NCI-H2171 (cell line): ENCODE measurements at places on chromosomes 5 and 9.

DNA sequence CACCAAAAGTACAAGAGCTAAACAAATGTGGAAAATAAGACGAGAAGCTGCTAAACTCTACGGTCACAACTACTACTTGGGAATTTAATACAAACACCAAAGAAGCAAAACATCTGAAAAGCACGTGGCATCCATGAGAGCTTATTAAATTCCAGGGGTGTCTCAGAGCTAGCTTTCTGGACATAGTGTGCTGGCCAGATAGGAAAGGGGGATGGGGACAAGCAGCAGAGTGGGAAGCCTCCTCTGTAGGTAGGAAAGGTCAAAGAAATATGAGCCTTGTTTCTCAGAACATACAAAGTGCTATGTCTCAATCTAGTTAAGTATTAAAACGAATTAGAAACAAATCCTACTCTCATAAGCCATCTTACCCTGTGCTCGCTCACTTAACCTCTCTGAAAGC lies 51.3 kb upstream of the GOLPH3 start:
- no peak for DNase-seq

- DNase-seq = no peak
Observed at GRCh38 chr5:67221487-67222242, 25.1 kb upstream of the CD180 start.

- no peak for DNase-seq
Observed at GRCh38 chr5:68543212-68543611, 327.7 kb downstream of the PIK3R1 start.

DNA sequence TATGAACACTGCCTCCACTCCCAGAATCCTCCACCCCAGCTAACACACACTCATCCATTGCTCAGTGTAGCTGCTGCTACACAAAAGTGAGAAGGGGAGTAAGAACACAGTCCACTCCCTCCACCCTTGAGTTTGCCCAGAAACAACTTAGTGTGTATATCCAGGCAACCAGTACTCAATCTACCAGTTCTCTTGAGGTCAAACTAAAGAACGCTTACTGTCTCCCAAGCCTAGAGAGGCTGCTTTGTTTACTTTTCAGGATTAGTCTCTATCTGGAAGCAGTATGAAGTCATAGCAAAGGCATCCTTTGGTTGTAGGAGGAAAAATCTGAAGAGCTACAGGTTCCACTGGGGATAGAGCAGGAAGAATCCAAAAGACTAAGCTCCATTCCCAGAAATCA lies 296.3 kb downstream of the KCNN2 start:
- DNase-seq = no peak

- no peak for DNase-seq
Observed at GRCh38 chr5:157718519-157718918, 12.7 kb upstream of the THG1L start.

- DNase-seq = no peak
Observed at GRCh38 chr5:68746643-68747420, 347.0 kb upstream of the SLC30A5 start.

DNA sequence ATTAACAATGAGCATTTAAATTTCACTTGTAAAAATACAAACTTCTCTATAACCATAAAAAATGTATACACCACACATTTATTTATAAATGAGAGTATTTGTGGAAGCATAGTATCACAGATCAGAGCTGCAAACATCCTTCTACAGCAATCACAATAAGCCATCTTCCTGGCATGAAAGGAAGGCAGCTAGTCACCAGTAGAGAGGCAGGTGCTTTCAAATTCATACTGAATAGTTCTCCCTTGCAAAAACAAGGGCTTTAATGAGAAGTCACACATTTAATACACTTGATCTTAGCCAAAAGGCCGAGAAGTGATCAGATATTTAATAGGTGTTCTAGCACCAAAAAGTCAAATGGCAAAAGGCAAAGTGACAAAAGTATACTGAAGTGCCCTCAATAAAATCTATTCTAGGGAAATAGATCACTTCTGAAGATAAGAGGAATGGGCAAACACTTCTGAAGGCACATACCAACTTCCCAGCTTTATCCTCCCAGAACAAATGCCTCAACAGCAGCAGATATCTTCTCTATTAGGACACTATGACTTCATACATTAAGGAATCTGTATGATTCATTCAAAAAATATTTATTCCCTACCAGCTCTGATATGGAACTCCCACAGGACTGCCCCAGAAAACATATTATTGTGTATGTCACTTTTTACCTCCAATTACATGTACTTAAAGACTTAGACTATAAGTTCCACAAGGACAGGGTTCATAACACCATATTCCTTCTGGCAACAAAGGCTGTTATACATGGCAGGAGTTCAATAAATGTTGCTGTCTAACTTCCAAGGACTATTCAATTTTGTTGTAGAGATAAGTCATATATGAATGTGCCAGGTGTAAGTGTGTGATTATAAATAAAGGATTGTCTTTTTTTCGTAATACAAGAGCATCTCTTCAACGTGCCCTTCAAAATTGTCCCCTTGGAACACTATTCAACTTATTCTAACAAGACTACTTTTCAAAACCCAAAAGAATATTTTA lies 31.7 kb downstream of the MAPKAP1 start:
- DNase-seq = no peak

GRCh38 chr5:126519637-126520592 lies 75.1 kb downstream of the ALDH7A1 start:
- no peak for DNase-seq

DNA sequence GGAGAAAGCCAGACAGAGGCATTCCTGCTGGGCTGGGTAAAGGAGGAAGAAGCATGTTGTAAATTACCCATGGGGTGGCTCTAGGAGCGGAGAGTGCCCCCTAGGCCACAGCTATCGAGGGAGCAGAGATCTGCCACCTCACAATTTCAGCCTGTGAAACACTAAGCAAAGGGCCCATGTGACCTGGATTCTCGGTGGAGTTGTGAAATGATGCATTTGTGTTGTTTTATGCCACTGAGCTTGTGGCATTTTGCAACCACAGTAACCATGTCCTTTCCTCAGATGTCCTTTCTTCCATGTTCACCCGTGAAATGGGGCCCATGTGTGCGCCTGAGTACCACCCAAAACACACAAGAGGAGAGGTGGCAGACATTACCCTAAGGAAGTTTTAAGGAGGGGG lies 159.3 kb downstream of the SYK start:
- no peak for DNase-seq
